ENCODE measurements at places on chromosomes 11 and 22. TPM values are rescaled to one million over a fixed set of nuclear protein-coding genes. Genes with fewer than 3 reads are reported as not detected.

DNA sequence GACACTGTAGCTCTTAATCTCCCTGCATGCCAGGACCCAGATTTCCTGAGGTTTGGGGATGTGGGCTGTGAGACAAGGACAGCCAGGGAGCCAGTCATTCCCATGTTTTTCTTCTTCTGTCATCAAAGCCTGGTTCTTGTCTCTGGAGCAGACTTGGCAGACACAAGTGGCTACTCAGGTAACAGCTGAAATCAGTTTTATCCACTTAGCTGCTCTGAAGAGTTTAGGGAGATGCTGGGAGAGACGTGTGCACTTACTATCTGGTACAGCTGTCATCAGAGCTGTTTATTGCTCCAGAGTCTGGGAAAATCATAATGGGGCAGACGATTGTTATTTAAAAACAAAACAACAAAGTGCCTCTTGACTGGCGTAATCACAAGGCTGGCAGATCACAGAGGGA is 56.6 kb downstream of the CSNK2A3 start:
- DNase-seq = no peak

DNA sequence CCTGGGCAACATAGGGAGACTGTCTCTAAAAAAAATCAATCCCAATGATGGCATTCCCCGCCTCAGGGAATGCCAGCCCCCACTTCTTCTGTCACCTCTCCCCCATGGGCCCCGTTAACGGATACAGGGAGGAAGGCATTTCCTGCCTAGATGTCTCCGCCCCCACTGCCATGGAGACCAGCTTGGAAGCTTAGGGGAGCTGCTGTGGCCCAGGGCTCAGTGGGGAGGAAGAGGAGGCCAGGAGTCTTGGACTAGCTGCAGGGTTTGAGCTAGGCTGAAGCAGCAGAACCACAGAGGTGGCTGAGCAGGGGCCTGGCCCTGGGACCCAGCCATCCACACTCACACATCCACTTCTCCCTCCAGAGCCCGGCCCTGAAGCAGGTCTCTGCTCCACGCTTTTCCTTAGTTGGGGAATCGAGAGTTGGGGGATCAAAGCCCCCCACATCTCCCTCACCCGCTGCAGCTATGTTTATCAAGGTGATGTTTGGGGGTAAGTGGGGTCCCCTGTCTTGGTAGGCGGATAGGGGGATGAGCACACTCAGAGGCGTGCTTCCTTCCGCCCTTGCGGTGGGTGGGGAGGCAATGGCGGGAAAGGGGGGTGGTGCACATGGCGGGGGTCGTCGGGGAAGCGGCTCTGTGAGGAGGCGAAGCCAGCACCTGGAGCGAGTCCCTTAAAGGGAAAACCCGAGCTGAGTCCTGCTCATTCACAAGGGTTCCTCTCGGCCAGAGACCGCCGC is at the start of gene C22orf15:
C22orf15 (plus strand) TSS at position 149 of the 737 bp plus-strand sequence; CDS start at position 466, 317 bp downstream.
- DNase-seq = no peak

GRCh38 chr11:45927684-45928413 is 5.4 kb downstream of the LARGE2 start:
- no peak for DNase-seq

DNA sequence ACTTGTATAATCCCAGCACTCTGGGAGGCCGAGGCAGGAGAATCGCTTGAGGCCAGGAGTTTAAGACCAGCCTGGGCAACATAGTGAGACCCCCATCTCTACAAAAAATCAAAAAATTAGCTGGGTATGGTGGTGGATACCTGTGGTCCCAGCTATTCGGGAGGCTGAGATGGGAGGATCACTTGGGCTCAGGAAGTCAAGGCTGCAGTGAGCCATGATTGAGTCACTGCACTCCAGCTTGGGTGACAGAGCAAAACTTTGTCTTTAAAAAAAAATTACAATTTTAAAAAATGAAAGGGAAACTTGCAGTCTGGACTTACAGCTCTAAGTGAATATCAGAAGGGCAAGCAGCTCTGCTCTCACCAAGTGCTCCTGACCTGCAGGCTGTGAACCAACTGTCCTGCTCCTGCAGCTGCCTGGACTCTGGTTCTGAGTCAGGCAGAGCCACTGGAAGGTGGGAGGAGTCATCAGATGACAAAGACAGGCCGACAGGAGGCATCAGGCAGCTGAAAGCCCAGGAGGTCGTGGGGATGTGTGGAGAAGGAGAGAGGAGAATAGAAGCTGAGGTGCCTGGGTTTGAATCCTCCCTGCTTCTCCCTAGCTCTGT is 9.6 kb downstream of the SMTNL1 start:
- no peak for DNase-seq

GRCh38 chr11:16028419-16028818 is 327.9 kb downstream of the SOX6 start:
- no peak for DNase-seq

- no peak for DNase-seq
These were observed 24.9 kb downstream of the PGM2L1 start for GRCh38 chr11:74373382-74373781.

DNA sequence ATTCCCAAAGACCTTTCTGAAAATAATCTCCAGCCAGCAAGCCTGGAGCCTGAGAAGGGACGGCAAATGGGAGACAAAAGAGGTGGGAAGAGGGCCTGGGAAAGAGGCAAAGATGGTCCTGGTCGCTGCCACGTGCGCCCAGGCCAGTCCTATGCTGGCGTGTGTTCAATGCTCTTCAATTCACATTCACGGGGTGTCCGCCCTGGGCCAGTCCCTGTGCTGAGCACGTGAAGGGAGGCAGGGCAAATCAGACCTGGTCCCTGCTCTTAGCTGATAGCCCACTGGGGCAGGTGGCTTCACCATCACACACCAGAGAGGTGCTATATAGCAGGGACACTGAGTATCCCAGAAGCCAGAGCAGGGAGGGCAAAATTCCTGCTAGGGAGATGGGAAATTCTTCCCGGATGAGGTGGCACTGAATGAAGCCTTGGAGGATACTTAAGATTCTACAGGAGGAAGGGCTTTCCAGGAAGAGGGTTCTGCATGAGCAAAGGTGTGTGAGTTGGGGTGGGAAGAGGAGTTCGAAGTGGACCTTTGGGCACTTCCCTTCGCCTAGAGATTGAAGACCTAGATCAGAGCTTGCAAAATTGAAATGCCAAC is 148.2 kb downstream of the CHST1 start:
- no peak for DNase-seq

DNA sequence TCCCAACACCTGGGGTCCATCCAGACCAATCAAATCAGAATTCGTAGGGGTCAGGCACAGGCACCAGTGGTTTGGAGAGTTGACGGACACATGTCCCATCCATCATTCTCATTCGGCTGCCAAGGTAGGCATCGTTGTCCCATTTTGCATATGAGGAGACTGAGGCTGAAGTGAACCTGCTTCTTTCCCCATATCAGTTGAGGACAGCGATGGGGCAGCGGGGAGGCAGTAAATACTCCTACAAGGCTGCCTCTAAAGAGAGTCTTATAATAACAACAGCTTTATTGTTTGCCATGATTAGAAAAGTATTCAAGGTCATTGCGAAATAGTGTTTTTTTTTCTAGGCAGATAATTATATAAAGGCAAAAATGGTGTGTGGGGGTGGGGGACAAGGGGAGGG is 1.6 kb upstream of the BEST1 start:
- no peak for DNase-seq

GRCh38 chr11:72962084-72962483 is 147.9 kb downstream of the ATG16L2 start:
- no peak for DNase-seq

GRCh38 chr11:82194521-82194920 is 539.1 kb downstream of the FAM181B start:
- DNase-seq = no peak

DNA sequence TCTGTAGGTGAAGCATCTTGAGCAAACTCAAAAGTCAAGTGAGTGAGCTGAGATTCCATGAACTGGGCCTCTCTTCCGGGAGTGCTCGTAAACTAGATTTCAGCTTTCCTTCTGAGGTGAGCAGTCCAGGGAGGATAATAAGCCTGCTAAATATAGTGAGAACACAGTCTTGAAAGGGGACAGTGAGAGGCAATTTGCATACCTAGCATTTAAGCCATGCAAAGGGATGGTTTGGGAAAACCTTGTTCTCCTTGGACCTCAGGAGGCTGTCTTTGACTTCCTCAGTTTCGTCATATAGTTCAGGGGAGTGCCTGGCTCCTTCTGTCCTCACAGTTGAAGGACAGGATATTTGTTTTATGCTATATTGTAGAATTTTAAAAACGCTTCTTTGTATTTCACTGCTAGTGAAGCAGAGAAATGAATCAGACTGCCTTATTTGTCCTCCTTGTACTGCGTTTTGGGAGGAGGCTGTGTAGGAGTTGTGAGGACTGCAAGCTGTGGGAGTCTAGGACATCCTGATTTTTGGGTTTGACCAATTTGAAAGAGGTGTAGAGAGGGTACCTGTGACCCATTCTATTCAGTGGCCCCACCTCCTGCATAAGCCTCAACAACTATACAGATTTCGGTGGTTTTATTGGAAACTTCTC is 11.0 kb upstream of the SORL1-AS1 start:
- DNase-seq = no peak

GRCh38 chr22:26778372-26778771 is 121.0 kb downstream of the MIAT start:
- DNase-seq = no peak

GRCh38 chr22:19965771-19966709 is 24.4 kb upstream of the TXNRD2 start:
- DNase-seq = no peak

- no peak for DNase-seq
These were observed 246.6 kb downstream of the TMEM135 start for GRCh38 chr11:87284306-87284705.

DNA sequence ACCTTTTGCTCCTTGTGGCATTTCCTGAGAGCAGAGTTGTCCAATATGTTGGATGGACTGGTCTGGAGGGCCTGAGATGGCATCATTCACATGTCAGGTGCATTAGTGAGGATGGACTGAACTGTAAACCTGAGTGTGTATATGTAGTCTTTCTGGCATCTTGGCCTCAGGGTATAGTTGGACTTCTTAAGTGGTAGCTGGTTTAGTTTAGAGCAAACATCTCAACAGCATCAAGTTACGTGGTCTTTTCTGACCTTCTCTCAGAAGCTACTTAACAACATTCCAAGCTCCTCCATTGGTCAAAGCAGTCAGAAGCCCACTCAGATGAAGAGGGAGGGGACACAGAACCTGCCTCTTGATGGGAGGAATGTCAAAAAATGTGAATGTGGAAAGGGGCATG is 829.9 kb downstream of the METTL15 start:
- DNase-seq = no peak

GRCh38 chr11:84890676-84891075 is 736.5 kb downstream of the DLG2 start:
- no peak for DNase-seq

- DNase-seq = no peak
These were observed 137.2 kb downstream of the COMMD9 start for GRCh38 chr11:36151933-36152580.

GRCh38 chr11:24819863-24820434 is 323.1 kb downstream of the LUZP2 start:
- no peak for DNase-seq

The F2 gene
- total RNA-seq = not detected

The GAL3ST1 gene
- total RNA-seq = 2.6 TPM

The DEPDC7 gene
- total RNA-seq = 0.64 TPM

The CHRNA10 gene
- total RNA-seq = 0.88 TPM

The GRM5 gene
- not detected for total RNA-seq

The CHEK1 gene
- 3.2 TPM for total RNA-seq

The ANKK1 gene
- total RNA-seq = 1.6 TPM

The HINFP gene
- total RNA-seq = 17.9 TPM

The BTBD18 gene
- not detected for total RNA-seq
